ACHN (cell line): ENCODE measurements at places on chromosomes 7 and 10.

- DNase-seq, result no peak
Measured at GRCh38 chr10:33612551-33612950, 278.1 kb upstream of the NRP1 start.

- no peak for DNase-seq
Measured at GRCh38 chr7:100208911-100209408, 10.8 kb upstream of the PVRIG start.

DNA sequence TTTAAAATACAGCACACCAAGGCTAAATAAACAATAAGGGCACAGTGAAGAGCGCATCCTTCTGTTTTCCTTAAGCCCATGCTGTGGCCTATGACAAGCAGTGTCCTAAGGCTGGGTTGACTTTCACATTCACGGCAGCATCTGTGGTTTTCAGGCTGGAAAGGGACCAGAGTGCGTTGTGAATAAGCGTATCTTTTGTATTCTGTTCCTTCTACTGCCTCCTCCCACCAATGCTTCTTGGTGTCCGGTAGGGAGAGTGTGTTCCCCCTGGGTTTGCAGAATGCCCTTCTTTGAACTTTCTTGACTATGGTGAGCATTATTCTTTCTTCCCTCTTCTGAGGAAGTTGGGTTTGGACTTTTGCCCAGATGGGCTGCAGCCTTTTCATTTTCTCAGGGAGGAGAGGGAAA lies 73.6 kb downstream of the ABCA13 start:
- DNase-seq, result no peak

DNA sequence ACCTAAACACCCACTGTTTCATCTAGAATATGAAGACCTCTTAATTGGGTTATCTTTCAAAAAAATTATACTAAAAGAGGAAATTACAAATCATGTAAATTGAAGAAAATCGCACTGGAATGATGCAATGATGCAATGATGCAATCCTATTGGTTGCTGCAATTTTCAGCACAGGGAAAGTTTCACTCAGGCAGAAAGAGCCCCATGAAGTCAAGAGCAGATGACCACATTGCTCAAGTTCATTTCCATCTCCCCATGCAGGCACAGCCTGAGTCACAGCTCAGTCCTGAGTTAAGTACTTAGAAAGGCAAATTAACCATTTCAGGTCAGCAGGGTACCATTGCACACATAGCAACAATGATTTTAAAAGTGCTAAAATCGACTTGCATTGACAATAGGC lies 180.3 kb upstream of the MYO3A start:
- DNase-seq, result no peak

DNA sequence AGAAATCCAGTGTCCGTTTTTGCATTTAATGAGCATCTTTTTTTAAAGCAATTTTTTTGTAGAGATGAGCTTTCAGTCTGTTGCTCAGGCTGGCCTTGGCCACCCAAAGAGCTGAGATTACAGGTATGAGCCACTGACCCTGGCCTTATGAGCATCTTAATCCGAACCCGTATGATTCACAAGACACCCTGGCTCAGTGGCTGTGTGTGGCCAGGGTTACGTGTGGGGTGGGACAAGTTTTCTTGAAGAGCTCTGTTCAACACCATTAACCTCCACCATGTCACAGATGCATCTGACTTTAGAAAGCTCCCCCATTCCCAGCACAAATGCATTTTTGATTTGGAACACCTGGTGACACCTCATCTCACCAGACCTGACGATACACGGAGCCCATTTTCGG lies 166.5 kb upstream of the PITRM1 start:
- DNase-seq, result no peak

DNA sequence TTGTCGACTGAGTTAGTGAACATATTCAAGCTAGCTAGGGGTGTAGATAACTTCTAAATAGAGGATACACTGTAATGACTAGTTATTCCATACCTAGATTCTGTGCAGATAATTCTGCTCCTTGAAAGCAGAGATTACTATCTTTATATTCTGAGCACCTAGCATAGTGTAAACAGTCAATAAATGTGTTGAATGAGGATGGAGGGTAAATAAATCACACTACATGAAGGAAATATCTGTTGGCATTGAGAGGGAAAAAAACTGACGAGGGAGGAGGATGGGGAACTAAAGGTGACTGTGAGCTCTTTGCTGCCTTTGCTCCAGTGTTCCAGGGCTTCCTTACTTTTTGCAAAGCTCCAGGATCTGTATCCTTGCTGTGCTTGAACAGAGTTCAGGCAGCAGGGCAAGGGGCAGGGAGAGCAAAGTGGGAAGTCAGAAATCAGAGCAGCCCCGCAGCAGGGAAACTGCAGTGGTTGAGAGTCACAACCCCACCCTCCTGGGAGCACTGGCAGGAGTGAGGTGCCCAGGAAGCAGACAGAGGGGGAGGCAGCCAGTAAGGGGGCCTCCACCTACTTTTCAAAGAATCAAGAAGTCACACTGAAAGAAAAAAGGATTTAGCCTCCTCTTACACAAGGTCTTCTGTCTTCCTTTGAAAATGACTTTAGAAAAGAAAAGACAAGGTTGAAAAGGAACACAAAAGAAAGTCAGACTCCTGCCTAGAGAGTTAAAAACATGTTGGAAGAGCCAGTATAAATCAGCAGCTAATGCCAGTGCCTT lies 71.8 kb upstream of the LRRN3 start:
- DNase-seq, result no peak

DNA sequence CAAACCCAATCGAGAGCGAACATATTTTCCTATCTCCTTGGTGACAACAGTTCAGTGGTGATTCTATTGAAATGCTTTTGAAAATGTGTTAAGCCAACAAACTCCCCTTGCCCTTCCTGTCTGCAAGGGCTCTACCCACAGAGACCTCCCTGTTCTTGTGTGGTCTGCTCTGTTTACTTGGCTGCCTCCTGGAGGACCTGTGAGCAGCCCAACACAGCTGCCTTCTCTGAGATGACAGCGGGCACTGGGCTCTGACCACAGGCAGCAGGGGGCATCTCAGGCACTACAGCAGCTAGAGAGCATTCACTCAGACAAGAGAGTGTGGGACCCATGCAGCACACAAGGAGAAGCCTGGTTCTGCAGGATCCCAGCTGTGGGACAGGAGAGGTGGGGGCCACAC lies 416.4 kb downstream of the TCERG1L start:
- DNase-seq, result no peak

DNA sequence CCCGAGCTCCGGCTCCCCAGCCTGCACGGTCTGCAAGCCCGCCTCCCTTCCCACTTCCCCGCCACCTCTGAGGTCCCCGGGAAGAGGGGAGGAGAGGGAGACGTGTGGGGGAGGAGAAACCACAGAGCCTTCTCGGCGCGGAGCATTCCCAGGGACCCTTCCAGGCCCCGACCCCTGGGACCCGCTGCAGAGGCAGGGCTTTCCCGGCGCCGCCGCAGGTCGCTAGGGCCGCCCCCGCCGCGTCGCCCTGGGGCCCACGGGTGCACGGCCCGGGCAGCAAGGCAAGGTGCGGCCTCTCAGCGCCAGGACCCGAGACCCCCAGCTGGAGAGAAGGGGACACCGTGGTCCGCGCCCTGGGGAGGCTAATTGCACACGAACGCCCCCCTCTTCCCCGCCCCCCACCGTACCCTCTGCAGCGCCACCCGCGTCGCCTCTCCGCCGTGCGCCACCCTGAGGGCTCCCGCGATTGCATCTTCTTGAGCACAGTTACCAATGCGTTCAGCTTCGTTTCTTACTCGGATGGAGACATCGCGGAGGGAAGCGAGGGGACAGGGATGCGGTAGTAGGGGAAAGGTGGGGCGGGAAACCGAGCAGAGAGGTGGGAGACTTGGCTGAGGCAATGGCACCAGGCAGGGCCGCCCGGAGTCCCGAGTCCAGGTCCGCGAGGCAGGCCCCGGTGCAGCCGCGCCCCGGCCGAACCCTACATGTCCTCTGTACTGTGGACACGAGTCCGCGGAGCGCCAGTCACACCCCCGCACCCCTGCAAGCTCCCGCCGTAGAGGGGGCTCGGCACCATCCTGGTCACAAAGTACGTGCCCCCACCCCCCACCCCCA lies 28.9 kb downstream of the SKIDA1 start:
- DNase-seq, result peak; percentile 50
